Kidney (tissue), 22 donors: ENCODE measurements at places on chromosomes 7 and 10. TPM values are rescaled to one million over a fixed set of nuclear protein-coding genes. Genes with fewer than 3 reads are reported as not detected.
A peak's percentile ranks its signal among the peaks of the same experiment; 100 is the strongest.

DNA sequence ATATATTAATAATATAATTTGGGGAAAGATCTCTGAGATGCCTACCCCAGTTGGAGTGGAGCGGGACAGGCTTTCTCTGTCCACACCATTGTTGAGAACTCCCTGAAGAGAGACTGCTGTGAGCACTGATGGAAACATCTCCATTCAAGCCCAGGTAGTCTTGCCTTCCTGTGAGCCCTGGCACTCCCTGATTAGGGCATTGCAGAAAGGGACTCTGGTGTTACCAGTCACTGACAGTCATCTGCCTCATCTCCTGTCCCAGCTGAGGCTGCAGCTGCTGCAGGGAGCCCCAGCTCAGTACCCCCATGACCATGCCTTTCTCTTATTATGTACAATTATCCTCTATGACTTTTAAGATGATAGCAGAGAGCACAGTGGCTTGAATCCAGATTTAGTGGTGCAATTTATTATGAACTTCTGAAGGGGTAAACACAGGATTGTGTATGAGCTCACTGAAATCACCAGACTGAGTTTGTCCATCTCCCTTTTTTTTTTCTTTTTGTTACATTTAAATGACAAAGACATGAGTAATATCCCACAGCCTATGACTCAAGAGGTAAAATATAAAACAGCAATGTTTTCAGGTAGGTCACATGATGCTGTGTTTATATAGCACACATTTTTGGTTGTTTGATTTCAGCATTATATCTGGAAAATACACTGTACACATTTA, 236.9 kb downstream of the SLC25A13 start:
- DNase-seq, result no peak

- DNase-seq, result no peak
Observed at GRCh38 chr10:119449760-119450461, 92.6 kb downstream of the RGS10 start.

- DNase-seq, result no peak
Observed at GRCh38 chr7:88399696-88400240, 93.1 kb upstream of the STEAP4 start.

DNA sequence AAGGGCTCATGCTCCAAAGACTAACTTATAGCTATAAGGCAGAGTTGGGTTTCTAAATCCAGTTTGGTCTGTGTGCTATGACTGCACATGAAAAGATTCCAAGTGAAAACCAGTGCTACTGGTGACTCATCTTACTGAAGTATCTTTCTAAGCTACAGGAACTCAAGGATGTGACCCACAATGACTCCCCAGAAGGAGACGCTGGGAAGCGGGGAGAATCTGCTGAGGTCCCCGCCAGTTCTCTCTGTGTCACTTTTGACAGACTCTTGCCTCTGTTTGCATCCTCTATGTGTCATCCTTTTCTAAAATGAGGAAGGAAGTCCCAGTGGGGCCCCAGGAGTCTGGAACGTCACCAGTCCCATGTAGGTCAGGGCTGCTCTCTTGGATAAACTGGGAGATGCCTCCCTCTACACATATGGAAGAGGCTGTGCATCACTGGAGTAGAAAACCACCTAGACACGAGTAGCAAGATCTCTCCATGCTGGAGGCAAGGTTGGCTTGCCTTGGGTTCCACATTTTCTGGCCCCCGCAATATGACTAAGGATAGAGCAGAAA, 28.8 kb upstream of the GPR26 start:
- no peak for DNase-seq

- peak; percentile 69 for DNase-seq
Observed at GRCh38 chr10:132142396-132143161, 44.2 kb upstream of the DPYSL4 start.

GRCh38 chr10:89644691-89644966, 413 bp downstream of the PANK1 start:
- no peak for DNase-seq

- DNase-seq, result peak; percentile 66
Observed at GRCh38 chr7:48875045-48875916, 49.1 kb upstream of the CDC14C start.

- no peak for DNase-seq
Observed at GRCh38 chr7:134825666-134826065, 46.2 kb downstream of the CALD1 start.

GRCh38 chr7:24896031-24896501, 83.9 kb downstream of the OSBPL3 start:
- DNase-seq, result no peak

DNA sequence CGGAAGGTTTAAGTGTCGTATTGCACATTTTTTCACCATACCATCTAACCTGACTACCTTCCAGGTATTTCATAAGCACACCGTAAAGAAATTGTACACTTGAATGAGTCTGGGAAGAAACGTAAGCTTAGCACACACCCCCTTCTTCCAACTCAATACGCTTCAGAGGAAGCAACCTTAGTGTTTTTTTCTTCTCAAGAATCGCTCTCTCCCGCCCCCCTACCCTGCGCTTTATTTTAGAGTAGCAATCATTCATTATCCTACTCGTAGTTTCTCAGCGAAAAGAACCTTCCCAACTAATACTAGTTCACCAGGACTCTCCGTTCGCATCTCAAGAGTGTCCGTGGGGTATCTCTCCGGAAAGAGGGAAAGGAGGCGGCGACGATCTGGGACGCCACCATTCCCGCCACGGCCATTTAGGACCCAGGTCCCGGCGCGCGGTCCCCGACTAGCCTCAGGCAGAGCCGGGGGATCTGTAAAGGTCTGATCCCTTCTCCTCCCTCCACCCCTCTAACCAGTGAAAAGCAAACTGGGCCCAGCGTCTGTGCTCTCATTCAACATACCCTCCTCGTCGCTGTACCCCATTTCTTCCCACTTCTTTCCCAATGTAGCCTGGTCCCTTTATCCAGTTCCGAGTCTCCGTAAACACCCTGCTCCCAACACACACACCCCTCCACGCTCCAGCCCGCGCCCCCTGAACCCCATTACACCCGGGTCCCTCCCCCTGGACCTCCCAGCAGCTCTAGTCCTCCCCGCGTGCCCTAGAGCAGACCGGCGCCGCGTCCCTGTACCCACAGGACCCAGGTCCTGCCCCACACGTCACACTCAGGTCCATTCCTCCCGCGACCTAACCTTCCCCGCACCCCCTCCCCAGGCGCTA, 16.0 kb downstream of the MYOZ1 start:
- DNase-seq, result no peak

- no peak for DNase-seq
Observed at GRCh38 chr7:70415179-70415972, 716.6 kb upstream of the GALNT17 start.

GRCh38 chr10:45599021-45599603, 73.5 kb downstream of the ZFAND4 start:
- no peak for DNase-seq

DNA sequence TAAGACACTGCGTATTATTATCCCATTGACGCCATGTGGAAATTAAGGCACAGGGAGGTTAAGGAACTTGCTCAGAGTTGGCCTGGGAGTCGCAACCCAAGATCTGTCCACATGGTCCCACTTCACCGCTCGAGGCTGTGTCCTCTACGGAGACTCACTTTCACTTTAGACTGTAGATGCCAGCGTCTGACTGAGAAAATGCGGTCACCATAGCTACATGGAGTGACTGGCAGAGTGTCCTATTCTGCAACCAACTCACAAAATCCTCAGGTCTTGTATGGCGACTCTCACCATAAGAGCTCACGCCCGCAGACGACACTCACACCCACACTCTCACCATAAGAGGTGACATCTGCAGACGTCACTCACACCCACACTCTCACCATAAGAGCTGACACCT, 257.9 kb downstream of the PTPRN2 start:
- no peak for DNase-seq

GRCh38 chr7:149728491-149729375, 44.7 kb downstream of the ZNF467 start:
- DNase-seq, result no peak

DNA sequence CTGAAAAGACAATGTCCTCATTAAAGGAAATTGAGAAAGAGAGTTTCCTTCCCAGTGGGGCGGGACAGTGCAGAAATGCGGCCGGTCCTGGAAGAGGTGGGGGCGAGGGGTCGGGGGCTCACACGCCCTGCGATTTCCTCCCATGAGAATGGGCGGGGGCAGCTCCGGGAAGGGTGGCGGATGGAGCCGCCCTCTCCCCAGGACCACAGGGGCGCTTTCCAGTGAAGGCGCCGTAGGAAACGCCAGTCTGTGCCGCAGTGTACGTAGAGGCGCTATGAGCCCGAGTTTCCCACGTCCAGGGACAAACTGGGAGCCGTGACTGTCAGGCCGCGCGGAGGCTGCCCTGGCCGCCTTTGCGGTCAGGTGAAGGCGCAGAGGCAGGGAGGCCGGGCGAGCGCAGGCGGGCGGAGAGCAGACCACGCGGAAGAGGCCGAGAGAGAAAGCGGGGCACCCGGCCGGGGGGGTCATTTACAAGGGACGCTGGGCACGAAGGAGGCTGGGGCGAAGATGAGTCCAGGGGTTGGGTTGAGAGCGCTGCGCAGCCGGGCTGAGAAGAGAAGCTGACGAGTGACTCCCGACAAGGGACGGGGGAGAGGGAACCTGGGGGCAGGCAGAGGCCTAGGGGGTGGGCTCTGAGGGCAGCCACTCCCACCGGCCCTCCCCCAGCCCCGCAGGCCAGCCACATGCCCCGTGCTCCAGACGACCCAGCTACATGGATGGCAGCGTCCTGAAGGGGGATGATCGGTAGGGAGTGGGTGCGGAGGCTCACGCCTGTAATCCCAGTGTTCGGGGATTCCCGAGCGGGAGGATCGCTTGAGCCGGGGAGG, 45.0 kb downstream of the ALOX5 start:
- DNase-seq, result peak; percentile 84

GRCh38 chr7:126163647-126164046, 1089.1 kb downstream of the GRM8 start:
- DNase-seq, result no peak

DNA sequence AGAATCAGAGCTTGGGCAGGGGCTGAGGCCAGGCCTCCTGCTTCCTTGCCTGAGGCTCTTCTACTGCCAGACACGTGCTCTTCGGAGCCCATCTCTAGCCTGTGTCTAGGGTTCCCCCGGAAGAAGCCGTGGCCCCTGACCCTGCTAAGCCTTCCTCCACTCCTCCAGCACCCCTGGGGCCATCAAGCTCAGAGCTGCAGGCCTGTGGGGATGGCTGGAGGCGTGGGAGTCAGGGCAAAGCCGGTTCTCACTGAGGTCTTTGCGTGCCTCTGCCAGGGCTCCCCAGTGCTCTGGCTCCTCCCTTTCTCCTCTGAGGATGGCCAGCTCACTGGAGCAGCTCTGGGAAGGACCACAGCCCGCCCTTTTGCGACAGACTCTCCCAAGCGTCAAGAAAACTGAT, 34.4 kb downstream of the GHRHR start:
- DNase-seq, result no peak

DNA sequence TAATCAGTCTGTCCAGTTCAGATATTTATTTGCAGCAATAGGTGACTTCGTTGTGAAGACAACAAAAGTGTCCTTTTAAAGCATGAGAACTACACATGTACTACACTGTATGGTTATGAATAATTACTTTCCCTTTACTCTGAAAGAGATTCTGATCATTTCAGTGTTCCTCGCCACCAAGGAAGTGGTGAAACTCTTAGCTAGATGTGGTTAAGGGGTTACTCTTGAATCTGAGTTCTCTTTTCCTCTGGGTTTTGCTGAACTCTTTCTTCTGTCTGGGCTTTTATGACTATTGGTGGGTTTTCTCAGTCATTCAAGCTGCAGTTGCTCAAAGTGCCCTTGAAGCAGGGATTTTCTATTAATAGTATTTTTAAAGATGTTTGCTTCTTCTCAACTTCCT, 127.9 kb upstream of the SEM1 start:
- DNase-seq, result no peak

DNA sequence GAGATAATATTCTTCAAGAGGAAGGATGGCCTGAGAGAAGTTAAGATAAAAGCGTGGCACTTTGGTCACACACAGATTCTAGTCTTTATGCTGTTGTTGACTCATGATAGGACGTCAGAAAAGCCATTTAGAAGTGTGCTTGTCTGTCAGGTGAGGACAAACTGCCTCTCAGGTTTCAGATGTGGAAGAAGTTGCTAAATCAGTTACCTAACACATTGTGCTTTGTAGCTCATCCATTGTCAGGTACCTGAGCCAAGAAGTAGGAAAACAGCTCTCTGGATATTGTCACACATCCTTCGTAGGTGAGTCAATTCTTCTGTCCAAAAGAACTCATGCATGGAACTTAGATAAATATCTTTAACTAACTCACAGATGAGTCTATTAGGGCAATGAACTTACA, 49.5 kb upstream of the PHYHIPL start:
- DNase-seq, result no peak

GRCh38 chr10:72889391-72889831, 4.1 kb upstream of the OIT3 start:
- no peak for DNase-seq

DNA sequence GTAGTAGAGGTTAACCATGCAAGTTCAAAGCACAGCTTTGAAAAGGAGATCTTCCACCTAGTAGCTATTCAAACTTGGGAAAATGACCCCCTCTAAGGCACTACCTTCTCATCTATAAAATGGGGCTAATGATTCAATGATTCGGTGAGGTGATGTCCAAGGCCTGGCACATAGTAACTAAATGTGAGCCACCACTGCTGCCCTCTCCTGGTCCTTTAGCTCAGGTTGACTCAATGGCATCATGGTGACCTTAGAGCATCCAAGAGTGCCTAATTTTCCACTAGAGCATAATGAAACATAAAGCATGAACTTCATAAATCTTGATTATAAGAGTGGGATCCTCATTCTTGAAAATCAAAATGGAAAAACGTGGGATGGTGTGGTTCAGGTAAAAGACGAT, 16.3 kb upstream of the PLCE1 start:
- DNase-seq, result no peak

- DNase-seq, result peak; percentile 82
Observed at GRCh38 chr10:132667342-132668047, 118.5 kb downstream of the NKX6-2 start.

GRCh38 chr7:27112361-27112760, 9.9 kb upstream of the HOXA2 start:
- DNase-seq, result peak; percentile 52

- no peak for DNase-seq
Observed at GRCh38 chr10:129222436-129222835, 244.6 kb upstream of the MGMT start.

The STOX1 gene
- 1.5 TPM for total RNA-seq

The TAS2R41 gene
- total RNA-seq, result not detected

The ZNF425 gene
- 2.5 TPM for total RNA-seq

The BMPR1A gene
- total RNA-seq, result 37.4 TPM

The GHRHR gene
- not detected for total RNA-seq

The CRHR2 gene
- total RNA-seq, result not detected

The NEUROD6 gene
- total RNA-seq, result not detected

The KCP gene
- 44.6 TPM for total RNA-seq

The ANKRD61 gene
- total RNA-seq, result 0.19 TPM

The CALHM3 gene
- not detected for total RNA-seq

The UTF1 gene
- not detected for total RNA-seq

The RBAK gene
- 14.1 TPM for total RNA-seq
